GM23338 (cell line): ENCODE measurements at places on chromosomes 12 and 14. TPM values are rescaled to one million over a fixed set of nuclear protein-coding genes. Genes with fewer than 3 reads are reported as not detected.
A peak's percentile ranks its signal among the peaks of the same experiment; 100 is the strongest.

The CCDC177 gene
- 0.66 and 1.7 TPM in 2 replicates for total RNA-seq

The CIDEB gene
- total RNA-seq: 4.6 and 8.9 TPM in 2 replicates

DNA sequence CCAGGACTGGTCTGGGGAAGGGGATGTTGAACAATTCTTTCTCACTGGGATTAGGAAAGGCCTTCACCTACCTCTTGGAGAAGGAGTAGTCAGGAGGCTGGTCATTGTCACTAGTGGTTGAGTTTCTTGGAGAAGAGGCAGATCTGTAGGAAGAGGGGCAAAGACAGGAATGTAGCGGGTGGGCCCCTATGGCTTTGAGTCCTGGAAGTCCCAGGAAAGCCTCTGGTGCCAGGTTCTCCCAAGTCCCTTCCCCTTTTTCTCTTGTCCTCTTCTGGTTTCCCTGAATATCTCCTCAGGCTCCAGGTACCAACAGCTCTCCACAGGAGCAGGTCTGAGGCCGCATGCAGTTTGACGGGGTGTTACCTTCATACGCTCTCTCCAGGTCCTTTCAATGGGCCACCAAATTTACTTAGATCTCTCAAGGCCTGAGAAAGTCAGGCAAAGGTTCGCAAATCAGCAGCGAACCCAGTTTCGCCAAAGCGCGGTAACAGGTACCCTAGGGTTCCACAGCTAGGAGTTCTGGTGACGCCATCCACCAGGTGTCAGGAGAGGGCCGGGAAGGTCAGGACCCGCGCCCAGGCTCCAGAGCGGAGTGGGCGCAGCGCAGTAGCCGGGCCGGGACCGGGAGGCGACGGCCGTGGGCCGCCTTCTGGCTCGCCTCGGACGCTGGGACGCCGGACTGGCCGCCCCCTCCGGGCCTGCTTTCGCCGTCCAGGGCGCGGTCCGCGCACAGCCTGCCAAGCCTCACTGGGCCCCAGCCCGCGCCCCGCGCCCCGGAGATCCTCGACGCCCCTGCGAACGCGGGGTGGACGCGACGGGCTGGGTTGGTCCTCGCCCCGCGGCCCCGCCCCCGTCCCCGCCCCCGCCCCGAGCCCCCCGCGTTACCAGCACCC is 795 bp downstream of the SMAGP start:
- DNase-seq: peak; percentile 92

DNA sequence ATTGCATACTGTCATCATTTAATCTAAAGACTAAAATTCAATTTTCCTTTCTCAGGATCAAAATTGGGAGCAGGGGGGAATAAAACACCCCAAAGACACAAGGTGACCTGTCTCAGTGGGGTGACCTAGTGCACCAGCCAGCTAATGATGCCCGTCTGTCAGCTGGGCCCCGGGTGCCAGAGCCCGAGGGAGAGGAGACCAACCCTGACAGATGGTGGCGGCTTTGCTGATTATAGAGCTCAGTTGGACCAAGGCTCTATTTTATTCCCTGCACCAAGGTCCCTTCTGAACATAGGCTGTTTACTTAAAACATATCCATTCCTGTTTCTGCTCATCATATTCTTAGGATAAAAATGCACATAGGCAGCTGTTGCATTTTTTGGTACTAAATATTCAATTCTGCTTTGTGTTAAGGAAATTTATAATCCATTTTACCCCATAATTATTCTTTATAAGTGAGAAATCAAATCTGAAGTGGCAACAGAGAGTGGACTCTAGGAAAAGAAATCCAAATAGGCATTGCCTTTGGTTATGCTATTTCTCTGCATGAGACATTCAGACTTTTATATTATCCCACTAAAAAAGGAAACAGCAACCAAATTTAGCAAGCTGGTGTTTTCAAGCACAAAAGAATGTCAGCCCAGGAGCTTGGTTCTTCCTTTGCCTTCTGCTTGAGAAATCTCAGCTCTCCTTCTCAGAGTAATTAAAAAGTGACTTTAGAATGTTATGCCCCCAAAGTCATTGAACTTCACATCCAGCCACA is 96.8 kb upstream of the IFNG-AS1 start:
- DNase-seq: no peak

The PEBP1 gene
- total RNA-seq: 442 and 453 TPM in 2 replicates

DNA sequence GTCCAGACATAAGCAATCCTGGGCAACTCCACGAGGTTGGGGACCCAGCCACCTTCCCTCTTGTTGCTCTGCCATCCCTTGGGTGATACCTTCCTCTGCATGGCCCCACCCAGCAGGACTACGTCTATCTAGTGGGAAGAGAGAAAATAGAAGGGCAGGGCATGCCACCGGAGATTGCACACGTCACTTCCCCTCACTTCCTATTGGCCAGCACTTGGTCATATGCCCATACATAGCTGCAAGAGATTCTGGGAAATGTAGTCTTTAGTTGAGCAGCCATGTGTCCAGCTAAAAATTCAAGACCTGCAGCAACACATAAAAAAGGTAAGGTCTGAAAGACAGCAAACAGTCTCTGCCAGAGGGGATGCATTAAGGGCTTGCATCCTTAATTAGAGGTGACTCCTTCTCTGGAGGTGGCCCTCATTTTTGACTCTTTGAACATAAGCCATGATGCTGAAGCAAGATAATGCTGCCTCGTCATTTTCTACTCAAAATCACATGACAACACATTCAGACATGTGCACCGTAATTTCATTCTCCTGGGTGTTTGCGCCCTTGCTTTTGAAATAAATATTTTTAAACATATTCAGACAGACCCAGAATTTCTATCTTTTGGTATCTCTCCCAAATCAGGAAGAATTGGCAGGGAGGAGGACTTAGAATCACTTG is 91.8 kb upstream of the PWP1 start:
- DNase-seq: peak; percentile 45

GRCh38 chr12:56631790-56632700 is 1.9 kb upstream of the BAZ2A start:
- DNase-seq: peak; percentile 83

DNA sequence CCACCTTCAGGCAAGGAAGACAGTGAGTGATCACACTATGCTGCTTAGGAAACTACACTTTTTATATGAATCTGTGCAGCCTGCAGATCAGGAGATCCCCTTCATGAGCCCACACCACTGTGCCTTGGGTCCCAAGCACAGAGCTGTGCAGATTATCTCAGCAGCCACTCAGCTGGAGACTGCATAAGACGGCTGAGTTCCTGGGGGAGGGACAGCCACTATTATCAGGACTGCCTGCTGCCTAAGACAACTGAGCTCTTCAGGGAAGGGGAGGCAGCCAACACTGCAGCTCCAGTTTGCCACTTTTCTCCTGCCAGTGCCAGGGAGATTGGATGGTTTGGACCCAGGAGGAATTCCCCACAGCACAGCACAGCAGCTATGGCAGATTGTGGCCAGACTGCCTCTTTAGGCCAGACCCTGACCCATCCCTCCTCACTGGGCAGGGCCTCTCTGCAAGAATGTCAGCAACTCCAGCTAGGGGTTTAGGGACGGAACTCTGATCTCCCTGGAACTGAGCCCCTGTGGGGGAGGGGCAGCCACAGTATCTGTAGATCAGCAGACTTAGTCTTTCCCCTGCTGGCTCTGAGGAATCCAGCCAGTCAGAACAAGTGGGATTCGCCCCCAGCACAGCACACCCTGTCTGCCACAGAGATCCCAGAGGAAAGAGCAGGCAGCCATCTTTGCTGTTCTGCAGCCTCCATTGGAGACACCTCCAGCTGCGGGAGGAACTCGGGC is 141.3 kb downstream of the KLHL28 start:
- DNase-seq: peak; percentile 59

The TEX52 gene
- total RNA-seq: not detected in 2 replicates

The PABPN1 gene
- 110 and 116 TPM in 2 replicates for total RNA-seq
